ENCODE measurements at places on chromosomes 13 and 19.

DNA sequence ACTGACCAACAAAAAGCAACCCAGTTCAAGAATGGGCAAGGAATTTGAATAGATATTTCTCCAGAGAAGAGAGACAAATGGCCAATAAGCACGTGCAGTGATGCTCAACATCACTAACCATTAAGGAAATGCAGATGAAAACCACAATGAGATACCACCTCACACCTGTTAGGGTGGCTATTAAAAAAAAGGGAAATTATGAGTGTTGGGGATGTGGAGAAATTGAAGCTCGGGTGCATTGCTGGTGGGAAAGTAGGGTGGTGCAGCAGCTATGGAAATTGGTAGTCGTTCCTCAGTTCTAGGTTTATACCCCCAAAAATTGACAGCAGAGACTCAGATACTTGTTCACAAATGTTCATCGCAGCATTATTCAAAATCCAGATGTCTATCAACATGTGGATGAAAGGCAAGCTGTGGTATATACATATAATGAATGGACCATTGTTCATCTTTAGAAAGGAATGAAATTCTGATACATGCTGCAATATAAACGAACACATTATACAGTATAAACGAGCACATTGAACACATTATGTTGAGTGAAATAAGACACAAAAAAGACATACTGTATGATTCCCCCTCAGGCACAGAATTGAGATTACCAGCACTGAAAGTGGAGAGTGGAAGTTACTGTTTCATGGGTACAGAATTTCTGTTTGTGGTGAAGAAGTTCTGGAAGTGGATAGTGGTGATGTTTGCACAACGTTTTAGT is 927 bp downstream of the CHAMP1 start:
- no peak for DNase-seq

DNA sequence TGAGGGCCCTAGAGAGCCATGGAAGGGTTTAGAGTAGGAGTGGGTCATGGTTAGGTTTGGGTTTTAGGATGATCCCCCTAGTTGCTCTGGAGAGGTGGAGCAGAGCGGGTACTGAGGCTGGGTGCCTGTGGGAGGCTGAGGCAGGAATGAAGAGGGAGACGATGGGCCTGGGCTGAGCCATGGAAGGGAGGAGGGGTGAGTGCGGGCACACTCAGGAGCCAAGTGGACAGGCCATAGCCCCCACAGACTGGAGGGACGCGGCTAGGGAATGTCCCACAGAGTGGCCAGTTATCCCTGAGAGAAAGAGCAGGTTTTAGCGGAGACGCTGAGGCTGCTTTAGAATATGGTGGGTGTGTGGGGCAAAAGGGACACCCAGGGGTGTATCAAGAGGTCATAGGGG is 6.0 kb upstream of the CATSPERG start:
- no peak for DNase-seq

GRCh38 chr19:31283701-31284100 is 65.5 kb downstream of the TSHZ3 start:
- DNase-seq, result no peak

DNA sequence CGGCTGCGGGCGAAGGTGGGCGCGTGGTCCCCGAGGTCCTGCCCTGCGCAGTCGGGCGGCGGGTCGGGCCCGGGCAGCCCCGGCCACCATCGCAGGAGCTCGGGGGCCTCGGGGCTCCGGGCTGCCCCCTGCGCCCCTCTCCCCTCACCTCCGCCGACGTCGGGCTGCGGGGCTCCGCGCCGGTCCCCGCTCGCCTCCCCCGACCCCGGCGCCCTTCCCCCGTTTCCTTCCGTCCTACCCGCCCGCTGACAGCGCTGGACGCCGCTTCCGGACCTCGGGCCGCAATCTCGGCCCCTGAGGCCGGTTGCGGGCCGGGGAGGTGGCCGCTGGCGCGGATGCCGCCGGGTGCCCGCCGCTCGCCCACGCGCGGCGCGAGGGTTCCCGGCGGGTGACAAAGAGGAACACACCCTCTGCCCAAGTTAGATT is 720 bp downstream of the FARP1 start:
- peak; percentile 21 for DNase-seq

- no peak for DNase-seq
Observed at GRCh38 chr19:342801-343421, 1.7 kb downstream of the MIER2 start.

- DNase-seq, result no peak
Observed at GRCh38 chr19:42251572-42252358, 3.2 kb downstream of the ERF start.

DNA sequence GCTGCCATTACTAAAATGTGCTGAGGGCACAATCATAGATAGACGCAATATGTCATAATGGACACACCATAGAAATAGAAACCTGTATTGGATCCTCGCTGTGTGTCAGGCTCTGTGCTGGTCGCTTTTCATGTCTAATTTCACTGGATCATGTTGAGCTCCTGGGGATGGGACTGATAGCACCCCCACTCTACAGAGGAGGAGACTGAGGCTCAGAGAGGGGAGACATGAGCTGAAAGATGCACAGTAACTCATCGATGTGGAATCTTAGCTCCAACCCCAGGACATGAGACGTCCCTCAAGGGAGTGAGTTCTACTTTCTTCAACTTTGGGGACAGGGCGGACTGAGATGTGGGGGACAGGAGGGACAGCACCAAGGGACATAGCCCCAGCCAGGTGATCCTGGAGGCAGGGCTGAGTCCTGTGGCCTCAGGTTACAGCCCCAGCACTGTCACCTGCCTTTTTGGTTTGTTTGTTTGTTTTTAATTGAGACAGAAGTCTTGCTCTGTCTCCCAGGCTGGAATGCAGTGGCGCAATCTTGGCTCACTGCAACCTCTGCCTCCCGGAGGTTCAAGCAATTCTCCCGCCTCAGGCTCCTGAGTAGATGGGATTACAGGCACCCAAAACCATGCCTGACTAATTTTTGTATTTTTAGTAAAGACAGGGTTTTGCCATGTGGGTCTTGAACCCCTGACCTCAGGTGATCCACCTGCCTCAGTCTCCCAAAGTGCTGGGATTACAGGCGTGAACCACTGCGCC is 6.6 kb upstream of the GIPC1 start:
- peak; percentile 43 for DNase-seq

DNA sequence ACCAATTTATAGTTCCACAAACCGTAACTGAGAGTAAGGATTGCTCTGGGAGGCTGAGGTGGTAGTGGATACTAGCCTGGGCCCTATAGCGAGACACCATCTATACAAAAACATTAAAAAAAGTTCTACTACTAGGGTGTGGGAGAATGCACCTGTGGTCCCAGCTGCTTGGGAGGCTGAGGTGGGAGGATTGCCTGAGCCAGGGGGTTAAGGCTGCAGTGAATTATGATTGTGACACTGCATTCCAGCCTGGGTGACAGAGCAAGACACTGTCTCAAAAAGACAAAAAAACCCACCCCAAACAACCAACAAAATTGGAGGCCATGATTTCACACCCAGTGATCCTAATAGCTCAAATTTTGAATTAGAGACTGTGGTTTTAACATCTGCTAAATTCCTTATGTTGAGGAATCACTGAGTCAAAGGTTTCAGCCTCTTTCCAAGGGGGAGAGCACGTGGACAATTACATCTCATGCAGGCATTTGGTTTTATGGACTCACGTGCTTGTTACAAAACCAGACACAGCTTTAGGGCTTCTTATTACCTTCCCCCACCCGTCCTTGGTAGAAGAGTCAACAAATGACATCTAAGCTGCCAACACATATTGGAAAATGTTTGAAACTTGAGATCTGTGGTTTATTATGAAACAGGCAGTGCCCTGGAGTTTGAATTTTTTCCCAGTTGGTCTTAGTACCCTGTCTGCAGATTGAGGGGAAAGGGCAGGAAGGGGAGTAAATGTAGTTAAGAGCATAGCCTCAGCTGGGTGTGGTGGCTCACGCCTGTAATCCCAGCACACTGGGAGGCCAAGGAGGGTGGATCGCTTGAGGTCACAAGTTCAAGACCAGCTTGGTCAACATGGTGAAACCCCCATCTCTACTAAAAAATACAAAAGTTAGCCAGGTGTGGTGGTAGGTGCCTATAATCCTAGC is 18.5 kb downstream of the CYP2A6 start:
- DNase-seq, result no peak

- peak; percentile 82 for DNase-seq
Observed at GRCh38 chr13:106468744-106469590, 66.5 kb downstream of the EFNB2 start.

- DNase-seq, result no peak
Observed at GRCh38 chr13:29498426-29499040, 97.0 kb downstream of the SLC7A1 start.

- peak; percentile 66 for DNase-seq
Observed at GRCh38 chr19:35000647-35001501, 751 bp downstream of the GRAMD1A start.

- no peak for DNase-seq
Observed at GRCh38 chr13:61275736-61276135, 139.9 kb downstream of the PCDH20 start.

GRCh38 chr13:44833139-44833538 is 156.1 kb downstream of the NUFIP1 start:
- DNase-seq, result no peak

DNA sequence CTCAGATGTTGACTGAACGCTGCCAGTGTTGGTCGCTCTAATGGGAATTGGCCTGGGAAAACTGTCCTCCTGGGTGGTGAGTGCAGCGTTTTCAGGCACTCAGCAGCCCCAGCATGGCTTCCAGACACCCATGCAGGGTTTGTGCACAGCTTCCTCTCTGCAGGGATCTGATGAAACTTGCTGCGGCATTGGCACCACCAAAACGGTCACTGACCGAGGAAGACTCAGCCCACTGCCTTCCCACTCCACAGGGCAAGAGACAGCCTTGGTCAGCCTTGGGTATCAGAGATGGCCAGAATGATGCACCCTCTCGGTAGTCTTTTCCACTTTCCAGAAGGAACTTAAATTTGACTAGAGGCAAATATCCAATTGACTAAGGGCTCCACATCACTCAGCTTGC is 398.9 kb downstream of the IRS2 start:
- no peak for DNase-seq

DNA sequence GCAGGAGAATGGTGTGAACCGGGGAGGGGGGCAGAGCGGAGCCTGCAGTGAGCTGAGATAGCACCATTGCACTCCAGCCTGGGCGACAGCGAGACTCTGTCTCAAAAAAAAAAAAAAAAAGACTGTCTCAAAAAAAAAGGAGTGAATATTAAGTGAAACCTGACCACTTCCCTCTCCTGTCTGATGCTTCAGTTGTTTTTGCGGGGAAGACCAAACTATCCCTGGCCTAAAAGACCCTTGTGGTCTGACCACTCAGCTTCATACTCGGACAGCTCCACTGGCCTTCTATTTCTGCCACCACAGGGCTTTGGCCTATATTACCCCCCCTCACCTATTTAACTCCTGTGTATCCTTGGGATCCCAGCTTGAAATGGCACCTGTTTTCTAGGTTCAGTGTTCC is 2.3 kb downstream of the CLASRP start:
- no peak for DNase-seq

- no peak for DNase-seq
Observed at GRCh38 chr13:98853771-98854221, 101.3 kb upstream of the SLC15A1 start.

Data from mesendoderm (in vitro differentiated cells).